ENCODE measurements at places on chromosomes 5 and 9.

- no peak for DNase-seq
These were observed 192.0 kb upstream of the PPP1R26 start for GRCh38 chr9:135287627-135288026.

DNA sequence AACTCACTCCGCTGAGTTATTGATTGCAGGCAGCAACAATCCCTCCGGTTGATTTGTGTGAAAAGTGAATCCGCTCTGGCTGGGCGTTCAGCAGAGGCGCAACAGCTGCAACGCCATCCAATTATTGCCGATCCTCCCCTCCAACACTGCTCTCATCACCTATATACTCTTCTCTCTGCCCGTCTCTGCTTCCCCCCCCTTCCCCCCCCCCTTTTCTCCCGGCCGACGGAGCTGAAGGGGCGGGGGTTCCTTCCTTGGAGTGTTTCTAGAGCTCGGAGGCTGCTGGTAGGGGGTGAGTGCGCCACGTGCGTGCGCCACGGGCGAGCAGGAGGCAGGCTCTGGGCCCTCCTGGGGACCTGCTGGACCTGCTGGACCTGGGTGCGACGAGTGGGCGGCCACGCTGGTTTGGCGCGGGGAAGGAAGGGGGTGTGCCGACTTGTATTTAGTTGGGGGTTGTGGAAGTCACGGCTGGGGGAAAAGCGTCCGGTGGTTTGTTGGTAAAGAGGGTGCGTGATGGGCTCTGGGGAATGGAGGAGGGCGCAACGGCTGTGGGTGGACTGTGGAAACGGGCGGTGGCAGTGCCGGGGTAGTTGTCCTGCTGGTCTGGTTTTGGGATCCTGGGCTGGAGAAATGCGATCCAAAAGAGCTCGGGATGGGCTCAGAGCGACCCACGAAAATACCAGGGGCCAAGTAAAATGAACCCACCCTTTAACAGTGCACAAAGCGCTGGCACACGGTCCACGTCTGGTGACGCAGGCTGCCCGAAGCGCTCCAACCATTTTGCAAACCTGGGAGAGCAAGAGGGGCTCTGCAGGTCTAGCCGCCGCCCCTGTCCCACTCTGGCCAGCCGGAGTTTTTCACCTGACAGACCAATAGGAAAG lies 6.4 kb upstream of the MEF2C start:
- peak; percentile 80 for DNase-seq

- DNase-seq: peak; percentile 64
These were observed 16.0 kb upstream of the PUM3 start for GRCh38 chr9:2859776-2860379.

- peak; percentile 80 for DNase-seq
These were observed 100.4 kb downstream of the TTLL11 start for GRCh38 chr9:121992571-121993212.

DNA sequence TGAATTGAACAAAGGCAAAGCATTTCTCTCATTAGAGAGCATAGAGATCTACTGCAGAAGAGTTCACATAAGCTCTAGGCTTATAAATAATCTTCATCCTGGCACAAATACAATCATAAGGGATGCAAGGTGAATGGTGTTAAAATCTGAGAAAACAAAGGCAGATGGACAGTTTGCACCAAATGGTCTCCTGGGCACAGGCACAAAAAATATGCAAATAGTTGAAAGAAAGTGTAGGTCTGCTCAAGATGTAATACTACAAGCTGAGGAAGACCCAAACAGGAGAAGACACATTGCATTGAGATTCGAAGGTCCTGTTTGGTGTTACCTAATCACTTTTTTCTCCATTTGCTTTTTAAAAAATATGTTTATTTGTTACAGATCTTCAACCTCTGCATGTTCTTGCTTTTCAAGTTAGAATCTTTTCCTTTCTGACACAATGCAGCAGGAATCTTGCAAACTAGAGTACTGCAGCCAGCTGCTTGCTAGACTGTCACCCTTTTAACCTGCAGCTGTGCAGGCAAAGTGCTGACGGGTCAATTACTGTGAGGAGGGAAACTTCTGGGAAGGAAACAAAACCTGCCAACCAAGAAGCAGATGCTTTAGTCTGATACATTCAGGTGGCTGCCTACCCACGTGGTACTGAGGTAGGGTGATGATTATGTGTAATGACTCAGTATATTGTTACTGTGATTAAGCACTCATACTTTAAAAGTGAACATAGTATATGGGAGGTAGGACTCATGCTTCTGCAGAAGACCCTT lies 1048.6 kb upstream of the SEMA6A start:
- DNase-seq: no peak

DNA sequence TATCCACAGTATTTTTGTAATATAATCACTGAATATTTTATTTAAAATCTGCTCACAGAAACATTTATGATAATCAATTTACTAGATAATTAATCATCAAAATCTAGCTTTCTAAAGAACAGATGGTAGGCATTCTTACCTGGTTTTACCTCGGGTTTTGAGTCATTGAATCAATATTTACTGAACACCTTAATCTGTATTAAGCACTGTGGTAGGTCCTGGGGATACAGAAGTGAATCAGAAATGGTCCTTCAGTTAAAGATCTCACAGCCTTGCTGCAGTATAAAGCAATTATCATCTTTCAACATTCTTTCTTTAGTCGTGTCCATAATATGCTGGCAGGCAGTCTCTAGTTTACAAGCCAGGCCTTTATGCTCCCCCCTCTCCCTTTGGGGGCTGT lies 2.0 kb upstream of the MEIKIN start:
- no peak for DNase-seq

GRCh38 chr5:110702300-110702699 lies 24.2 kb downstream of the TMEM232 start:
- DNase-seq: no peak

DNA sequence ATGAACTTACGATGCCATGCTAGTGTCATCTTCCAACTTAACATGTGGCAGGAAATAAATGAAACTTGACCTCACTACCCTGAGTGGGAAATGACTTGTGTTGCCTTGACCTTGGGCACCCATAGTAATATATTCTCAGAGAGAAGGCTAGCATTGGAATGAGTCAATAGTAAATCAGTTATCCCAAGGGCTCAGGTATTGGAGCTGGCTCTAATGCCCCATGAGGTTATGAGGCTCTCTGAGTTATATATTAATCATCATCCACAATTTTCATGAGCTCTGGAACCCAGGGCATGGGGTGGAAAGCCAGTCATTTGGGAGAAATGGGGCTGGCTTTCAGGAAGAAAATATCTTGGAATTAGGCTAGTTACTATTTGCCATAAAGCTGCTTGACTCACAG lies 42.4 kb upstream of the SMIM32 start:
- no peak for DNase-seq

- DNase-seq: peak; percentile 69
These were observed 293.2 kb upstream of the KLF4 start for GRCh38 chr9:107782789-107783188.

- DNase-seq: no peak
These were observed 21.0 kb downstream of the RALGPS1 start for GRCh38 chr9:126935630-126936029.

DNA sequence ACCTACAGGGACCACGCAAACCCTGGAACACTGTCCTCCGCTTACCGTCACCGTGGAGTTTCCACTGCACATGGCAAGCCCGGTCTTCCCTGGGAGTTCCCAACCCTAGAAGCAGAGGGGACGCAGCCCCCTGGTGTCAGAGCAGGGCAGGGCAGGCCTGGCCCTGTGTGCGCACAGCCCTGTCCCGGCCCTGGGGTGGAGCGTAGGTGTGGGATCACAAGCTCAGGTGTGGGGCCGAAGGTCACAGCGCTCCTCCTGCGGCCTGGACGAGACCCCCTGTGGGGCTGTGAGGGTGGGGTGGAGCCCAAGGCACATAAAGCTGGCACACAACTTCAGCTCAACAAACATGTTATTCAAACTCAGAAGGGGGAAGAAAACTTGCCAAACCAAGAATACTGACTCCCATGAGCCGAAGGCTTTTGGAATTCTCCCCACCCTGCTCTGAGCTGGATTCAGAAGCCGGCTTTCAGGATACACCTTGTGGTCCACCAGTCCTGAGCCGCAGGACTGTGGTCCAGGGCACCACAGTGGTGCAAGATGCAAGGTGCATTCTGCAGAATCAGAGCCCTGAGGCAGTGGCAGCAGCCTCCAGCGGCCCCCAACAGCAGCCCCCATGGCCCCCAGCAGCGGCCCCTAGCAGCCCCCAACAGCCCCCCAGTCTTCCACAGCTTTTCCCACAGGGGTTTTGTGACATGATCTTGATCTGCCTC lies 11.8 kb upstream of the EXOC3 start:
- peak; percentile 32 for DNase-seq

GRCh38 chr5:173514661-173515060 lies 101.8 kb downstream of the BOD1 start:
- DNase-seq: no peak

DNA sequence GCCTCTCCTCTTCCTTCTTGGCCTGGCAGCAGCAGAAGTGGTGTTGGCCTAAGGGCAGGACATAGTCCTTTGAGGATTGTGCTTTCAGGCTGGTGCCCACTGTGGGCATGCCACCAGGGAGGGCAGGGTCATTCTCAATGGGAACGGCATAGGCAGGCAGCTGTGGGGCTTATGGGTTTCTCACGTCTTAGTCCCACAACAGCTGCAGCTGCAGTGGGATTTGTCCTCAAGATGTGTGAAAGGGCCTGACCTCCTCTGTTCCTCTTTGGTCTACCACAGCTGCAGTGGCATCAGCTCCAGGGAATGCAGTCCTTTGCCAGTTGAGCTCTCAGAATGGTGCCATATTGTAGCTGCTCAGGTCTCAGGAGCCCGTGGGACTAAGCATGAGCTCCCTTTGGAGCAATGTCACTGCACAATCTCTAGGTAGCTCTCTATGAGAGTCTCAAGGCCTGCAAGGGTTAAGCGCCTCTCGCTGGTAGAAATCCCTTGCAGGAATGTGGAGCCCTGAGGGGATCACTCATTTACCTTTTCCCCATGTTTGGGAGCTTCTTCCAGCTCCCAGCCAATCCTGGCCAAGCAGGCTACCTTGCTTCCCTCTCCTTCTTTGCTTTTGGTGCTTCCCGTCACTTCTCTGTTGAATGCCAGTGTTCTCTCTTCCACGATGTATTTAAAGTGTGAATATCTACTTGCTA lies 104.8 kb downstream of the GNA14 start:
- no peak for DNase-seq

DNA sequence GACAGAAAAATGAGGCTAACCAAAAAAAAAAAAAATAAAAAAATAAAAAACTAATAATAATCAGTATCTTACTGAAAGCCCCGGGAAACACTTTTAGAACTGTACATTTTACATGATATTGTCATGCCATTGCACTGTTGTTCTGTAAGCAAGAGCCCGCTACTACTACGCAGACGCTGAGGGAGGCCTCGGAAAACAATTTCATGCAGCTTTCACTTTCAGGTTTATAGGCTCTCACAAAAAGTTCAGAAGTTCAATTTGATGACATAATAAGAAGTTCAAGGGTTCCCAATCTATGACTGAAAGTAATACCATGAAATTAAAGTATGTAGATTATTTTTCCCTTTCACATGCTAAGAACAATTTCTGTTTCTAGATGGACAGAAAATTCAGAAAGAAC lies 318.3 kb upstream of the ITGA1 start:
- DNase-seq: peak; percentile 24

- no peak for DNase-seq
These were observed 41.0 kb upstream of the FBN2 start for GRCh38 chr5:128579093-128579492.

GRCh38 chr9:93186215-93186945 lies 2.4 kb downstream of the WNK2 start:
- DNase-seq: no peak

DNA sequence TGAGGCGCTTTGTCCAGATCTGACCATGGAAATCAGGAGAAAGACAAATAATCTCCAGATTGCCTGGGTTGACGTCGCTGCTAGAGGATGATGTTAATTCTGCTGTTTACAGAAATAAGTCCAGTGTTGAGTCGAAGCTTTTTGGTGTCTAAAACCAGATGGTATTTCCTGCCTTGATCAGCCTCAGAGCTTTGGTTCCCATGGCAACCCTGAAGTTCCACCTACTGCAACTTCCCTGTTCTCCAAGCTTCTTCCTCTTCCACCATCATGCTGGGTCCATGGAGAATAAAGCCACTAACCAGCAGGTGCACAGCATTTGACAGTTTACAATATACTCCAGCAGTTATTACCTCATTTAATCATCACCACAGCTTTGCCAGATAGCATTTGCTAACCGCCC lies 18.0 kb upstream of the GABBR2 start:
- DNase-seq: no peak

GRCh38 chr5:2686321-2687124 lies 65.0 kb downstream of the IRX2 start:
- DNase-seq: no peak

DNA sequence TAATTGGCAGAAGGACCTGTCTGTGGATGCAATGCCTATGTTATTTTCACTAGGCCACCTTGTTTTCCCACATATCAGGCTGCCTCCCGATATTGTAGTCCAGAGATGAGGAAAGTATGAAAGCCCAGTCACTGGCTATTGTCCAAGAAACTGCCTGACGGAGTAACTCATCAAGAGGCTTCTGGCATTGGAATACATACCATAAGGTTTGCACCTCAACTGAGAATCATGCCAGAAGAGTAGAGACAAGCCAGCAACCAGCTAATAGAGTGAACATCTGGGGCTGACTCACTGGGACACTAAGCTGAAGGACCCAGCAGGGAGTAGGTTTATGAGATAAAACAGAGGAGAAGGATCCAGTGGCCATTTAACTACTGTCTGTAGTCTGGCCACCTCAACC lies 137.2 kb upstream of the FST start:
- DNase-seq: no peak

GRCh38 chr9:99016681-99017387 lies 73.1 kb downstream of the COL15A1 start:
- DNase-seq: no peak
